ENCODE measurements at places on chromosomes 6 and 20.

- DNase-seq = peak; percentile 82
Observed at GRCh38 chr6:159044899-159045727, at the start of gene TAGAP. TSS of gene TAGAP (minus strand) at chr6:159044991. CDS start at chr6:159044146, 845 bp downstream.

DNA sequence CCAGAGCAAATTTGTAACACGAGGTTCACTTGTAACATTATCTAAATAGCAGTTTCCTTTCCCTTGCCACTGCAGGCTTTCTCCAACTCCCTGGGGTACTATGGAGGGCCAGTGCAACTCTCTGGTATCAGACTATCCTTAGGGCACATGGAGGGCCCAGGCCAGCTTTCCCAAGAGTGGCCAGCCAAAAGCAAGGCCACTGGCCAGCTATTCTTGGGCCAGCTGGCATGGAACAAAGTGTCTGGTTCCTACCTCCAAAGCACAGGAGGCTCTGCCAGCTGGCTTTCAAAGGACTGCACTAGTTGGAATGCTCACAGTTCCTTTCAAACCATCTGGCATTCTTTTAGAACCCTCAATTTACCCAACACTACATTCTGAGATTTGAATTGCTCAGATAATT, 8.7 kb downstream of the RNF24 start:
- DNase-seq = no peak

DNA sequence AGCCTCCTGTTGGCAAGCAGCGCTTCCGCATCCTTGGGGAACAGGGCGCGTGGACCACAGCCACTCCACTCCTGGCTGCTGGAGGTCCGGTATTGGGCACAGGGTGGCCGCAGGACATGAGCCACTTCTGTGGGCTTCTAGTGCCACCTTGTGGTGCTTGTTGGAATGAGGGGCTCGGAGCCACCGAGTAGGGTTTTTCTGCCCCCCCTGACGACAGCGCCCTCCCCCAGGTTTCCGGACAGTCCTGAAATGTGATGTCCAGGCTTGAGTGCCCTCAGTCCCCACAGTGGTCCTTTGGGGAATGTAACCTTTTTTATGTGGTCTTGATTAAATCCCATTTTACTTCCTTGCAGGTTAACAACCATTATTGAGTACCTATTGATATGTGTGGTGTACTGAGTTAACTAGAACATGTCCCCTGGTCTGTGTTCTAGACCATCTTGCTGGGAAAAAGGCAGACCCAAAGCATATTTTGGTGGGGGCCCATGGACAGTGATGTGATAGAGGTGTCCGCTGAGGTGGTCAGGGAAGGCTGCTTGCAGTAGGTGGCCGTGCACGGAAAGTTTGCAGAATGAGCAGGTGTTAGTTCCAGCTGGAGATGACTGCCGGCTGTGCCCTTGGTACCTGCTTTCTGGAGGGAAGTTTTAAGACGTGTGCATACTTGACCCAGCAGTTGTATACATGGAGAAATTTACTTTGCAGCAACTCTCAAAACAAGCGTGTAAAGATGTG, 70.0 kb downstream of the PTPN1 start:
- DNase-seq = peak; percentile 33

- DNase-seq = no peak
Observed at GRCh38 chr6:35092362-35093117, 48.6 kb downstream of the TCP11 start.

DNA sequence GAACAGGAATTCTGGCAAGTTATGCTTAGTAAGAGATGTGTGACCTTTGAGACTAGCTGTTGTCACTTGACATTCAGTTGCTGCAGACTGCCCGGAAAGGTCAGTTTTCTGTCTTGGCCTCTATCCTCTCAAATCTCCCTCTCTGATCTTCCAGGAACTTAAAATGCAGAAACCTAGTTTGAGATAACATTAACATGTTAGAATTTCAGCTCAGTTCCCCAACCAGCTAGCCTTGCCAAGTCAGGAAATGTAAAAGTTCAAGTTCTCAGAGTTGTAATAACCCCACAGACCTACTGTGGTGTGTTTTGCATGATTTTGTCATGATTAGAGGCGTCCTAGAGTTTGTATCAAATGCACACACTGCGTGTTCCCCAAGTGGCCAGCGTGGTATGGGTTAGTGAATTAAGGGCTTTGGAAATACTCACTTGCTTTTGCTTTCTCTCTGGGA, 46.6 kb downstream of the DUSP22 start:
- no peak for DNase-seq

DNA sequence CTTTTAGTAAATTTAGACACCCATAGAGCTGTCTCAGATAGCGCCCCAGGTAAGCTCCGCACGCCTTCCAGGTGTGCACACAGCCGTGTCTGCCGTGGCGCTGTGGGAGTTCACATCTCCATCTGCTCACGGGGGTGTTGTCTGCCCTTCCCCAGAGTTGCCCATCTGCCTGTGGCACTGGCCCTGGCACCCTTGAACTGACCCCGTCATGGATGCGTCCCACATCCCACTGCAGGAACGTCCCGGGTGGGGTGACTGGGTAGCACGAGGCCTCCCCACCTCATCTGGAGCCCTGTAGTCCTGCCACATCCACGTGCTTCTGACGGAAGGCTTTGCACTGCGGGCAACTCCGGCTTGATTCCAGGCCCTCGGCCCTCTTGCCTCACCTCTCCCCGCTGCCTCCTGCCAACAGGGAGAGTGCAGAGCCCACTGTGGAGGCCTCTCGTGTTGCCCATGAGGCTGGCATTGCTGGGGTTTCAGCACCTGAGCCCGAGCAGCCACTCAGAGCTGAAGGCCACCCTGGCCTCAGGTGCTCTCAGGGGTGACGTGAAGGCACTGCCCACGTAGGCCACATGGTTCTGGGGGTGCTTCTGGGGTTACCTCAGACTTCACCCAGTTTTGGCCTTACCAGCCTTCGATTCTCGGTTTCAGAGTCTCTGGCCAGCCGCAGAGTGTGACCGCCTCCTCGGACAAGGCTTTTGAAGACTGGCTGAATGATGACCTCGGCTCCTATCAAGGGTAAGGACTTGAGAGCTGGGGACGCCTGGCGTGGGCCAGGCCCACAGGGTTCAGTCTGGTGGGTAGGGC, 5.1 kb downstream of the ARFGAP1 start:
- DNase-seq = no peak

- DNase-seq = no peak
Observed at GRCh38 chr6:116008470-116009243, 52.0 kb downstream of the FRK start.

- no peak for DNase-seq
Observed at GRCh38 chr6:151422981-151423380, 28.9 kb downstream of the RMND1 start.

DNA sequence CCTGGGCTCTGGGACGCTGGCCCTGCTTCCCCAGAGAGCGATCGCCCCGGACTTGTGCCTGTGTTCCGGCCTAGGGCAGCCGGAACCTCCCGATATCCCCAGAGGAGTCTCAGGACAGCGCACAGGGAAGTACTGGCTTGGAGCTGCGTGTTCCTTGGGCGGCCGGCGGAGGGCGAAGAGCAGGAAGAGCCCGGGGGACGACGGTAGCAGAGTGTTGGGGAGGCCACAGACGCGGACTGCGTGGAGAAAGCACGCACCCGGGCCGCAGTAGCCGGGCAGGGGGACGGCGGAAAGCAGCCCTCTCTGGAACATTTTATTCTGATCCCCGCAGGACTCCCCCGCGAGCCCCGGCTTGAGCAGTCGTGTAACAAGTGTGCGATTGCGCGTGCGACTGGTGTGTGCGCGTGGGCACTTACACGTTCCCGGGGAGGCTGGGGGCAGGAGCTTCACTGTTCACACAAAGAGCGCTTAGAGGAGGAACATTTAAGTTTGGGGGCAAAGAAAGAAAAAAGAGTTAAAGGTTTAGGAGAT, 36.1 kb downstream of the NCR2 start:
- no peak for DNase-seq

- DNase-seq = no peak
Observed at GRCh38 chr6:159462431-159462830, 230.6 kb downstream of the SOD2 start.

GRCh38 chr6:159487636-159488035, 205.4 kb downstream of the SOD2 start:
- DNase-seq = no peak

DNA sequence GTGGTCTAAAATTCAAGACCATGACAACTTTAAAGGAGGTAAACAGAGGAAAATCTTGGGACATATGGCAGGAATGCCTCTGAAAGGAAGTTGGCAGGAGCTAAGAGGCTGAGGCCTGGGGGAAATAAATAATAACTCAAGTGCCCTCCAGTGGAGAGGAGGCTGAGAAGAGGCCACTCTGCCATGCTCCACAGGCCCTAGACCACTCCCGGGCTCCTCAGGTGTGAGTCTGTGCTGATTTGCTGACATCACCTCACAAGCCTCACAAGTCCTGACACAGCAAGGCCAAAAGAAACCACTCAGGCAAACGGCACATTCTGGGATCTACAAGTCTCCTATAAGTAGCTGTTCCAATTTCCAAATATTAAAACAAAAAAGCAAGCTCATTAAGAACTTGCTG, 91.0 kb upstream of the RIPOR2 start:
- DNase-seq = no peak

- no peak for DNase-seq
Observed at GRCh38 chr20:34974246-34974645, 18.6 kb downstream of the MYH7B start.

DNA sequence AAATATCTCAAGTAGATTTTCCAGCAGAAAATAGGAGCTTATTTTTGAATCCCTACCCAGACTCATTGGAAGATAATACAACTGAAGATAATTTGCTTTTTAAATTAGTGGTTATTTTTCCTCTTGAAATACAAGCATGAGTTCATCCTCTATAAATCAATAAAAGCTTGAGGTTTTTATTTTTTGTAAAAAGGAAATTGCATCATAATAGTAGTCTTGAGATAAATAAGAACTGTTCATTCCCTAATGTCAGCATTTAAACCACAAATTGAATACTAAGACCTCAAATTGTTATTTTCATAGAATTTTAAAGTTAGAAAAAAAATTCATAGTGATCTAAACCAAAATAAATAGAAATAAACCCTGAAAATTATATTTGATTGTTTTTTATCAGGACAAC, 719.1 kb downstream of the CD109 start:
- DNase-seq = no peak

DNA sequence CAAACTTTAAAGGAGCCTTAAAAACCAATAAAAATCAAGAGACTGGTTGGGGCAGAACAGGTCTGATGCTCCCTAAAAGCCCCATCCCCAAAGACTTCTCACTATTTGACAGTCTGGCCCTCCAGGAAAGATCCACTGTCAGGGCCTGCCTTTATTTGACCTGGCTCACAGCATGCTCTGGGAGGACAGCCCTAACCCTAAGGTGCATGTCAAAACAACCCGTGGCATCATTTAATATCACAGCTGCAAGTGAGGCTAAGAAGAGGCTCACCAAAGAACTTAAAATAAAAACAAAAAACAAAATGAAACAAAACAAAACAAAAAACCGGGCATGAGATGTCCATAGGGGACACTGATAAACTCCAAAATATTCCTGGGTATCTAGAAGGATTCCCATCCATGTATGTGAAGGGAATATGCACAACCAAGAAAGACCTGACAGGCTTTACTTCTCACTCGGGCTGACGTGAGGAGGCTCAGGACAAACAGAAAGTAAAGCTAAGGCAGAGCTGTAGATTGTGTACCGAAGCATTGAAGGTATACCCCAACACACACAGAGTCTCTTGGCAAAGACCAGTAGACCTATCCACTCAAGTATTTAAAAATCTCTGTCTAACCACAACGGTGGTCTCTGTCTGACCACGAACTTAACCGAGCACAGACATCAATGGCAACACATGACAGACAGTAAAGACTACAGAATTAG, 57.3 kb downstream of the AHI1 start:
- DNase-seq = no peak

- no peak for DNase-seq
Observed at GRCh38 chr6:19535351-19535750, 301.8 kb upstream of the ID4 start.

DNA sequence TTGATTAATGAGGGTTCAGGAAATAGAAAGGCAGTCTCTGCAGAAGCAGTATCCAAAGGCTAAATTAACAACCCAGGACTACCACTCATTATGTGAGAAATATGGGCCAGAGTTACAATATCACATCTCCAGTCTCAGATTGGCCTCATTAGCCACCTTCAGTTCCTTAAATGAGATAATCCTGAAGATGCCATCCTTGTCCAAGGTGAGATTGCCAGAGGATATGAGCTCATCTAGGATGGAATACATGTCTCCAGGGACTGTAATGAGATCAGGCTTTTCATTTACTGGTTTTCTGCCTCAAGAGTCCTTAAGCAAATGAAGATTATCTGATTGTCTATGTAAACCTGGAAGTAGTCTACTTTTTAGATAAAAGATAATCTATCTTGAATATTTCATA, 196.3 kb downstream of the FUT9 start:
- DNase-seq = no peak

GRCh38 chr6:46290421-46291274, 119.9 kb upstream of the ENPP5 start:
- no peak for DNase-seq

- DNase-seq = no peak
Observed at GRCh38 chr6:90383196-90383822, 86.7 kb upstream of the BACH2 start.

GRCh38 chr6:156866220-156867015, 89.2 kb downstream of the ARID1B start:
- DNase-seq = no peak

GRCh38 chr20:48703511-48704219, 124.1 kb downstream of the PREX1 start:
- no peak for DNase-seq

GRCh38 chr6:32742374-32742773, 1.2 kb downstream of the HLA-DQA2 start:
- no peak for DNase-seq

GRCh38 chr6:137160763-137161162, 12.7 kb downstream of the IL22RA2 start:
- no peak for DNase-seq

DNA sequence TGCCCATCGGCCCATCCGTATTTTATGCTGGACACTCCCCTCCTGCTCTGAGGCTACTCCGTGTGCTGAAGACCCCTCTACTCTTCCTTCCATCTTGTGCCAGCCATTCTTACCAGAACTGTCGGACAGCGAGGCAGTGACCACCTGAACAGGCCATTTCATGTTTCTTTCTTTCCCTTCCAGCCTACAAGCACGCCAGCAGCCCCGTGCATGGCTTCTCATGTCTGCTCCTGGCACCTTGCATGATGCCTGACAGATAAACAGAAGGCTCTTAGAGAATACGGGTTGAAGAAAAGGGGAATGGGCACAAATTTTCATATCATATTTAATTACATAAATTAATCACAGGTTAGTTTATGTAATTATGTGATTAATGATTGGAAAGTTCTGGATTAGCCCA, 95.7 kb downstream of the ARID1B start:
- no peak for DNase-seq
